ENCODE measurements at places on chromosomes 5 and 9.

DNA sequence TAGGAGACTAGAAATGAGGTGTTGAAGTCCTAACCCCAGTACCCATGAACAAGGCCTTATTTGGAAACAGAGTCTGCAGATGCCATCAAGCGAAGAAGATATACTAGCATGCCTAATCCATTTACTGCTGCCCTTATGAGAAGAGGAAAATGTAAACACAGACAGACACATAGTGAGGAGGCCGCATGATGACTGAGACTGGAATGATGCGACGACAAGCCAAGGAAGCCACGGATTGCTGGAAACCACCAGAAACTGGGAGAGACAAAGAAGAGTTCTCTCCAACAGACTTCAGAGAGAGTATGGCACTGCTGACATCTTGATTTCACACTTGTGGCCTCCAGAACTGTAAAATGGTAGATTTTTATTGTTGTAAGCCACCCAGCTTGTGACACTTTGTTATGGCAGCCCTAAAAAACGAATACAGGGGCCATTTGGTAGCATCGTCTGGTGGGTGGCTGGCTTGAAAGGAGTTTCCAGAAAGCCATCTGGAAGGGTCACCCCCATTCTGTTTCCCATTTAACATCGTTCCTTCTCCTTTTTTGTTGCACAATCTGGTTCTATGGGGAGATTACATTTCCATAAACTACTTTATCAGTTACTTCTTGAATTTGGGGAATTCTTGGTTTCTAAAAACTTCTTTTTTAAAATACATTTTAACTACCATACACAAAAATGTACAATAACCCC, 193.1 kb downstream of the HSD17B3 start:
- DNase-seq, result no peak

GRCh38 chr9:16258708-16259107, 611.8 kb downstream of the BNC2 start:
- no peak for DNase-seq

- DNase-seq, result no peak
These were observed 140.0 kb downstream of the MUSK start for GRCh38 chr9:110808599-110808980.

DNA sequence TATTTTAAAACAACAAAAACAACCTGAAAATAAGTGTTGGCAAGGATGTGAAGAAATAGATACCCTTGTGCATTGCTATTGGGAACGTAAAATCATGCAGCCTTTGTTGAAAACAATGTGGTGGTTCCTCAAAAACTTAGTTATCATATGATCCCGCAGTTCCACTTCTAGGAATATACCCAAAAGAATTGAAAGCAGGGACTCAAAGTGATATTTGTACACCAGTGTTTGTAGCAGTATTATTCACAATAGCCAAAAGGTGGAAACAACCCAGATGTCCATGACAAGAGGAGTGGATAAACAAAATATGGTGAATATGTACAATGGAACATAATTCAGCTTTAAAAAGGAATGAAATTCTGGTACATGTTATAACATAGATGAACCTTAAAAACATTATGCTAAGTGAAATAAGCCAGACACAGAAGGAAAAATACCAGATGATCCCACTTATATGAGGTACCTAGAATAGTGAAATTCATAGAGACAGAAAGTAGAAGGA, 29.0 kb downstream of the IRF1 start:
- no peak for DNase-seq

DNA sequence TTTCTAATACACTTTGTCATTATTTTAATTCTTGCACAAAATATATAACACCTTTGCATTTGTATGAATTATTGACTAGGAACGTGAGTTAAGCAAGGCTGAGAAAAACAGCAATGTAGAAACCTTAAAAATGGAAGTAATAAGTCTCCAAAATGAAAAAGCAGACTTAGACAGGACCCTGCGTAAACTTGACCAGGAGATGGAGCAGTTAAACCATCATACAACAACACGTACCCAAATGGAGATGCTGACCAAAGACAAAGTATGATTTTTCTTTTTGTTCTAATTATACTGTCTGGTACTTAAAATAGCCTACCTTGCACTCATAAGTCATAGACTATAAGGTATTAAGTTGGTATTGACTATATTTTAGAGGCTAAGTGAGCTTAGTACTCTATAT, 34.4 kb downstream of the RAD50 start:
- no peak for DNase-seq

DNA sequence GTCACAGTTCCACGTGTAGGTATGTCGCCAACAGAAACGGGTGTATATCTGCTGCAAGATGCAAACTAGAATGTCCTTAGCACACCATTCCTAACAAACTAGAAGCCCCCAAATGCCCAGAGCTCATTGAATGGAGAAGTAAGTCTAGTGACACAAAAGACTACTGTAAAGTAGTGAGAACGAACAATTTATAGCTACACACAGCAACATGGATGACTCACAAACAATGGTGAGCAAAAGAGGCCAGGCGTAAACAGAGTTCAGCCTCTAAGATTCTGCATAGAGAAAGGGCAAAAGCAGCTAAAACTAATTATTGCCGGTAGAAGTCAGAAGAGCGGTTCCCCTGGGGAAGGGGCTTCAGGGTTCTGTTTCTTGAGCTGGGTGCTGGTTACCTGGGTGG, 74.7 kb downstream of the AMBP start:
- no peak for DNase-seq

GRCh38 chr9:73863924-73864323, 633.2 kb upstream of the RORB start:
- DNase-seq, result no peak

GRCh38 chr5:1125030-1125357, 13.1 kb upstream of the SLC12A7 start:
- no peak for DNase-seq

- peak; percentile 64 for DNase-seq
These were observed 141.2 kb upstream of the ASTN2 start for GRCh38 chr9:117555964-117556629.

GRCh38 chr5:14574096-14574495, 7.5 kb upstream of the OTULINL start:
- DNase-seq, result no peak

DNA sequence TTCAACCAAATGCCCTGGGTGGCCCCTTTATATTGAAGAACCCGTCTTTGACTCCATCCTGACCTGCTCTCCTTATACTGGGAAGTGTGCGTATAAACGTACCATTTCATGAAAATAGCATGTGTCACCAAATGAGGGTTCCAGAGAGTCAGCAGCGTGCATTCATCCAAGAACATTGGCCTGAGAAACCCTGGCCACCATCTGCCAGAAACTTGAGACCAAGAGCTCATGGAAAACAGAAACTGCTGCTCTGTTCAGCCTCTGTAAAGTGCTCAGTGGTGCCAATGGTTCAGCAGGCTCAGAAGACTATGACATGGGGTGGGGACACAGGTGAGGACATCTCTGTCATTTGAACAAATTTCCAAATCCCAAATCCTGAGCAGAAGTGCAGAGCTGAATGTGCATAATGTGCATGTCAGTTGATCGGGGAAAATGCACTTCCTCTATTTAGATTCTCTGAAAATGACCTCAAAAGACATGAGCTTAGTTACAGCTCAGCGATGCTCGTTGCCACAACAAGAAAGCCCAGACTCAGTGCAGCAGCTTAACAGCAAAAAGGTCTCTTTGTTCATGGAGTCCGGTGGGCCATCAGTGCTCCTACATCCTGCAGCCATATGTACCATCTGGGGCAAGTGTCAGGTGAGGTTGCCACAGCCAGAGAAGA, 176.1 kb downstream of the ATPSCKMT start:
- no peak for DNase-seq

DNA sequence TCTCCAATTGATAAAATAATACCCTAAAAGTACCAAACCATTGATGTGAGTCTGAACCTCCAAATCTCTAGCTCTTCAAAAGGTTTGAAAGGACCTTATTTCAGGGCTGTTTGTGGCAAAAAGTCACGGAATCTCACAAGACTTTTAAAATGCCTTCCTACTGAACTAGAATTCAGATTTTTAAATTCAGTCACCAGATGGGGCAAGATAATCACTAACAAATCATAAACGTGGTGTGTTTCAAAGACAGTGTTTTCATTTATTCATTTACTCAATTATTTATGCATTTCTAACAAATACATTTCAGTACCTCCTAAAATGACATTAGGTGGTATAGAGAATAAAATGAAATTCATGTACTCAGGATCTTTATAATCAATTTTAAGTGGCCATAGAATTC, 68.2 kb upstream of the SMC2 start:
- no peak for DNase-seq

- no peak for DNase-seq
These were observed 567.7 kb upstream of the TLE4 start for GRCh38 chr9:79004032-79004431.

- DNase-seq, result no peak
These were observed 85.8 kb downstream of the LPAR1 start for GRCh38 chr9:110952540-110952859.

DNA sequence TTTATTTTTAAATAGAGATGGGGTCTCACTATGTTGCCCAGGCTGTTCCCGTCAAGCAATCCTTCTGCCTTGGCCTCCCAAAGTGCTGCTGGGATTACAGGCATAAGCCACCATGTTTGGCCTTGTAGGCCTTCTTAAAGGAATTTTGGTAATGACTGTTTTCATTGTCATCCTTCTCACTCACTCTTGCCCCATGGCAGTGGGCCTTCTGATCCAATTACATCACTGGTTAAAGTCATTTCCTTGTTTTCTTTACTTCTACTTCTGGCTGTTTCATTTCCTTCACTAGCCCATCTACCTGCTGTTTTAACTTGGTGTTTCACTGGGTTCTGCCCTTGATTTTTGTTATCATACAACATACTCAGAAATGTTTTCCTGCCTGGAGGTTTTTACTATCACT, 20.1 kb upstream of the NIM1K start:
- no peak for DNase-seq

GRCh38 chr5:36683821-36684434, 77.5 kb downstream of the SLC1A3 start:
- no peak for DNase-seq

DNA sequence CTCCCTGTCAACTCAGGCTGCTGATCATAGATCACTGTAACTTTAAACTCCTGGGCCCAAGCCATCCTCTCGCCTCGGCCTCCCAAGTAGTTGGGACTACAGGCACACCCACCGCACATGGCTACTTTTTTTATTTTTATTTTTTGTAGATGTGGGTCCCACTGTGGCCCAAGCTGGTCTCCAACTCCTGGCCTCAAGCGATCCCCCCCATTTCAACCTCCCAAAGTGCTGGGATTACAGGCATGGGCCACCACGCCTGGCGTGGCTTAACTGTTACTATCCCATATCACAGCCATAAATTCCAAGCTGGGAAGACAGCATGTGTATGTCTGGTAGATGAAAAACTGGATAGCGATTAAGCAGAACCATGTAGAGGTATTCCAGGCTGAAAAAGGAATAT, 1.0 kb downstream of the HDAC3 start:
- no peak for DNase-seq

DNA sequence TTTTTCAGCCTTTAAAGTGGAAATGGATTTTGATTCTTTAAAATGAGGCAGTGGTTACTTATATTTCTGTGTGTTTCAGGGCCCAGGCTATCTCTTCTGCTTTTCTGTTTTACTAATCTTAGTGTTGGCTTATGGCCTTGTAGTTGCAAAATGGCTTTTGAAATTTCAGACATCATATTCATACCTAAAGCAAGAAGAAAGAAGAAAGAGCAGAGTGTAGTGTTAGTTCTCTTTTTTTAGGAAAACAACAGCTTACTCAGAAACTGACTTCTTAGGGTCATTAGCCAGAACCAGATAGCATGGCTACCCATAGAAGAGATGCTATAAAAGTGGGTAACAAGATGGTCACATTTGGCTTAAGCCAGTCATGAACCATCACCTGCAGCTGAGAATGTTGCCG, 20.9 kb downstream of the ZBED3 start:
- DNase-seq, result no peak

- no peak for DNase-seq
These were observed 607 bp downstream of the FAXDC2 start for GRCh38 chr5:154849791-154850201.

GRCh38 chr5:56516035-56516434, 282.9 kb upstream of the ANKRD55 start:
- no peak for DNase-seq

- no peak for DNase-seq
These were observed 306.6 kb downstream of the SPATA31D1 start for GRCh38 chr9:82295181-82295580.

DNA sequence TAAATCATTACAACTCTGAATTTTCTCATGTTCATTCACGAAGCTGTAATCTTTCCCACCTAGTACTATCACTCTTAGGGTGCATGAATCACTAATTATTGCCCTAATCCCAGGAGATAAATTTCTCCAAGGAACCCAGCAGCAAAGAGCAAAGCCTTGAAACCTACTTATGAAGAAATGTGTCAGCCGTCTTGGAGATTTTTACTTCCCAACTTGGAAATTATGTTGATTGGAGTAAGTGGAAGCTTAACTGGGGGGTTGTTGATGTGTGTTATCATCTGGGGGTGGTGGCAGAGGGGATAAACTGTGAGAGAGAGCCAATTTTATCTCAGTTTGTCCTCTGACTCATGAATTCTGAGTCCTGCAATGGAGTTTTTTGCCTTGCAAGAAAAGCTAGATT, 440.5 kb upstream of the WWC1 start:
- DNase-seq, result no peak

DNA sequence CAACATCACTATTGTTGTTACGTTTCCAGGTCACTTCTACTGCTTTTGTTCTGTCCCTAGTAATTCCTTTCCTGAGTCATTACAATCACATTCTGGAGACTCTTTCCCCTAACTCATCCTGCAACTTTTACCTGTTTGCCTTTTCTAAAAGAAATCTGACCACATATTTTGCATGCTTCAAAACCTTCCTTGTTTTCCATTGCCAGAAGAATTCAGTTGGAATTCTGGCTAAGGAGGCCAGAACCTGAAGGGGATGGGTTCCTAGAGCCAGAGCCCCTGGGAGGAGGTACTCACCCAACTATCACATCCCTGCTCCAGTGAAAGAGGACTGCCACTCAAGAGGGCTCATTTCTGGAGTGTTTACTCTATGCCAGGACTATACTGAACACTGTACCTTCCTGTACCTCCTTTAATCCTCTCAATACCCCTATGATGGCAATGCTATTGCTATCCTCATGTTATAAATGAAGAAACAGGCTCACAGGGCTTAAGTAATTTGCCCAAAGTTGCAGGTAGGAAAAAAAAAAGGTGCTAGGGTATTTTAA, 42.8 kb upstream of the MAST4 start:
- no peak for DNase-seq

- DNase-seq, result no peak
These were observed 108.1 kb upstream of the RAI14 start for GRCh38 chr5:34548086-34548403.

DNA sequence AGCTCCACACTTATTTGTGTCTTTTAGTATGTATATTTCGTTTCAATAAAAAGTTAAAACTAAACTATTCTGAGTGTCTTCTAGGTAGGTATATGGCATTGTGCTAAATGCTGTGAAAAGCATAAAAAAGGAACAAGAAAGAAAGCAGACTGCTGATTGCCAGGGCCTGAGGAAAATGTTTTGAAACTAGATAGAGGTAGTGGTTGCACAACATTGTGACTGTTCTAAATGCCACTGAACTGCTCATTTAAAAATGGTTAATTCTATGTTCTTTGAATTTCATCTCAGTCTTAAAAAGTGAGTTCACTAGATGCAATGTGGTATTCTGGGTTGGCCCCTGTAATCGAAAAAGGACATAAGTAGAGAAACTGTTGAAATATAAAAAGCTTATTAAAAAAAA, 2.6 kb upstream of the ALAD start:
- no peak for DNase-seq

- DNase-seq, result no peak
These were observed 315.2 kb upstream of the DMAC1 start for GRCh38 chr9:8114826-8115225.

- DNase-seq, result no peak
These were observed 21.9 kb upstream of the TXN start for GRCh38 chr9:110278080-110278707.

Measured in activated CD4-positive, alpha-beta T cell treated with anti-CD3 and anti-CD28 coated beads for 48 hours (primary cell).